ENCODE measurements at places on chromosomes 5 and 9.

DNA sequence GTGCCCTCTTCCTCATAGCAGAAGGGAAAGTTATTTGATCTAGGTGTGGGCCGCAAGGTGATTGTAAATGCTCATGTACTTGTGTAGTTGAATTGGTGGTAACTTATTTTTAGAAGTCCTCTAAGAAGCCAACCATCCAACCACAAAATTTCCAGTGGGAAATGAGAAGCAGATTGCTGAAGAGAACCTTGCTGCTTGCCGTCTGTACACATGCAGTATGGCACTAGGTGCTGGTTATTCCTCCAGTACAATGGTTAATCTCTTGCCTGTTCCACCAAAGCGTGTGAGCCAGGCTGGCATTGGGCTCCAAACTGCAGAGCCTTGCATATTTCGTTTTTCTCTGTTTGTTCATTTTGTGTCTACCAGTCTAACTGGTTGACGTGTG is 28.0 kb downstream of the PIP5K1B start:
- DNase-seq = no peak

DNA sequence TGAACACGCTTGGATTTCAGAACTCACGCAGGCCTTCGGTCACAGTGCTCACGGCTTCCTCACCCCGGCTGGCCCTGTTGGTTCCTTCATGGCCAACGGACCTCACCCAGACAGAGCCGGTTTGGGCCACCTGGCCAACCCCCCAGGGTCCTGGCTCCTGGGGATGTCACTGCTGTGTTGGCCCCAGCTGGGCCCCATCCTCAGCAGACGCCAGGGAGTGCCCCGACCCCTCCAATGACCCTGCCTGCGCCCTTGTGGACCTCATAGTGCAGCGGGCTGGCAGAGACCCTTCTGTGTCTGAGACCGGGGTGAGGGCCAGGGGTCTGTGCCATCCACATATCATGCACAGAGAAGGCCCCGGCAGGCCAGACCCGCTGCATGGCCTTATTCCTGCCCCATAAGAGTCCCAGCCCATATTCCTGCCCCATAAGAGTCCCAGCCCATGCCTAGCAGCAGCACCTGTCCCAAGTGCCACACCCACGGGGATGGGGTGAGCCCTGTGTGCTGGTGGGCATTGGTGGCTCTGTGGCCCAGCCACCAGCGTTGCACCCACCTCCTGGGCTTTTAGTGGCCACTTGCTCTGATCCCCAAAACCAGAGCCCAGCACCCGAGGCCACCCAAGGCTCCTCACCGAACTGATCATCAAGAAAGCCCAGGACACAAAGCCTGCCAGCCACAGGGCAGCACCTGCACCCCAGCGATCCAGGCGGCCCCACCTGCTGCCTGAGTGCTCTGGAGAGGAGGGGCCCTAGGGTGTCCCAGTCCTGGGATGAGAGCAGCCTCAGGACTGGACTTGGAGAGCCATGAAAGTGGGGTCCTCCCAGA is 1.3 kb upstream of the LPCAT1 start:
- no peak for DNase-seq

- DNase-seq = no peak
Measured at GRCh38 chr9:76087976-76088375, 197.5 kb downstream of the PCSK5 start.

GRCh38 chr5:53291528-53291927 is 182.0 kb upstream of the MOCS2 start:
- DNase-seq = no peak

GRCh38 chr9:1051584-1052275 is 1.6 kb downstream of the DMRT2 start:
- peak; percentile 22 for DNase-seq

- peak; percentile 67 for DNase-seq
Measured at GRCh38 chr5:35369965-35370790, 139.9 kb upstream of the PRLR start.

DNA sequence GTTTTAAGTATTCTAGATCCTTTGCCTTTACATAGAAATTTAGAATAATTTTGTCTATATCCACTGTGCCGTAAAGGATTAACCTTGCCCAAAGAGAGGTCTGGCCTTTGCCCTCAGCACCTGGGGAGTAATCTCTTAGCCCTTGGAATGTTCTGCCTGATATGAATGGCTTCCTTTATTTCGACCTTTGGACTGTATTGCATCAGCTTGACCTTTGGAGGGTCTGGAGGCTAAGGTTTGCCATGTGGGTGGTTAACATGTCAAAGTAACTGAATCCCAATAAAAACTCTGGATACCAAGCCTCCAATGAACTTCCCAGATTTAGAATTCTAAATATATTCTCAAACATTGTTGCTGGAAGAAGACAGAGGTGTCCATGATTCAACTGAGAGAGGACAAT is 54.7 kb downstream of the NR2F1 start:
- DNase-seq = no peak

DNA sequence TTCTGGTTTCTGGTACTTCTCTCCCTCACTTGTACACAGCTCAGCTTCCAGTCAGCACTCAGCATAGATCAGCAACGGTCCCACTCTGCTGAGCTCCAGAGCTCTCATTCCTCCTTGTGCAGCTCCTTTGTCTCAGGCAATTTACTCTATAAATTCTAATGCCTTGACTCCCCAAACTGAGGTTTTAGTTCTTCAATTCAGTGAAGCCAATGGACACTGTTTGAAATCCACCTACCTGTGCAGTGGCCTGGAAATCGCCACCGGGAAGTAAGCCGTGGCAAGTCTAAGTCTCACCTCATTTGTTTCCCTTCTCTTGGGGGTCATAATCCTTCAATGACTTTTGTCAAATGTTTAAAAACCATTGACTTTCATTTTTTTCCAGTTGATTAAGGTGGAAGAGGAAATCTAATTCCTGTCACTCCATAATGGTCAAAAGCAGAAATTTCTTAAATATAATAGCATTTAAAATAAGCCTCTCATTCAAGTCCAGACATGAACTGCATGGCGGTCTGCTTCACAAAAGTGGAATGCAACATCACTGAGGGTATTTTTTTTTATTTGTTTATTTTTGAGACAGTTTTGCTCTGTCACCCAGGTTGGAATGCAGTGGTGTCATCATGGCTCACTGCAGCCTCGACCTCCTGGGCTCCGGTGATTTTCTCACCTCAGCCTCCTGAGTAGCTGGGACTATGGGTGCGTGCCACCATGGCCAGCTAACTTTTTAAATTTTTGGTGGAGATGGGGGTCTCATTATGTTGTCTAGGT is 79.6 kb downstream of the C7 start:
- DNase-seq = no peak

GRCh38 chr9:86860006-86860405 is 87.3 kb downstream of the GAS1 start:
- no peak for DNase-seq

Measured in NCI-H69 (cell line).